ENCODE measurements at places on chromosomes 4 and X. TPM values are rescaled to one million over a fixed set of nuclear protein-coding genes. Genes with fewer than 3 reads are reported as not detected.

The XAGE1A gene
- not detected for total RNA-seq

The MECP2 gene
- total RNA-seq = 64.2 TPM

The BEX2 gene
- total RNA-seq = 5.0 TPM

The INTS6L gene
- 32.5 TPM for total RNA-seq

DNA sequence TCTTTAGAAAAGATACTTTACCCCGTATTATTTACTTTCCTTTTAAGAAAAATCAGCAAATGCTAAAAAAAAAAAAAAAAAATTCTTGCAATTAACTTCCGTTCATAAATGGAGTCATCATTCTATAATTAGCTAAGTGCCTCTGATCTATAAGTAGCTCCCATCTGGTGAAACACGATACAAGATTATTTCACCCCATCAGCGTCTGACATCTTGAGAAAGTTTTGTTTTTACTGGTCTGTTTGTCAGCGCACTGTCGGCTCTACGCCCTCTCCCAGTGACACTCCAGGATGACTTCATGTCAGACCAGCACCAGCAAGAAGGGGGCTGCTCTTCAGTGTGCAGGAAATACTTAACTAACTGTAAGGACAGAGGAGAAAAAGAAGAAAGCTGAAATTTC, 108.3 kb downstream of the AFAP1 start:
- H3K27ac ChIP-seq = peak overlapping the region; percentile 38
- no peaks in the 10 kb centered on the region for H3K27me3 ChIP-seq
- H3K36me3 ChIP-seq = peaks cover 21% of the 10 kb centered on the region
- peaks cover 50% of the 10 kb centered on the region for H3K4me1 ChIP-seq

The GRID2 gene
- total RNA-seq = not detected

The MAP3K15 gene
- 0.07 TPM for total RNA-seq

GRCh38 chrX:45843518-45843917, 642.8 kb upstream of the DIPK2B start:
- peak overlapping the region; percentile 66 for H3K27ac ChIP-seq
- H3K4me3 ChIP-seq = no peak overlapping the region
- peaks cover 52% of the 10 kb centered on the region for H3K4me1 ChIP-seq
- H3K36me3 ChIP-seq = peaks cover 45% of the 10 kb centered on the region
- no peaks in the 10 kb centered on the region for H3K27me3 ChIP-seq

DNA sequence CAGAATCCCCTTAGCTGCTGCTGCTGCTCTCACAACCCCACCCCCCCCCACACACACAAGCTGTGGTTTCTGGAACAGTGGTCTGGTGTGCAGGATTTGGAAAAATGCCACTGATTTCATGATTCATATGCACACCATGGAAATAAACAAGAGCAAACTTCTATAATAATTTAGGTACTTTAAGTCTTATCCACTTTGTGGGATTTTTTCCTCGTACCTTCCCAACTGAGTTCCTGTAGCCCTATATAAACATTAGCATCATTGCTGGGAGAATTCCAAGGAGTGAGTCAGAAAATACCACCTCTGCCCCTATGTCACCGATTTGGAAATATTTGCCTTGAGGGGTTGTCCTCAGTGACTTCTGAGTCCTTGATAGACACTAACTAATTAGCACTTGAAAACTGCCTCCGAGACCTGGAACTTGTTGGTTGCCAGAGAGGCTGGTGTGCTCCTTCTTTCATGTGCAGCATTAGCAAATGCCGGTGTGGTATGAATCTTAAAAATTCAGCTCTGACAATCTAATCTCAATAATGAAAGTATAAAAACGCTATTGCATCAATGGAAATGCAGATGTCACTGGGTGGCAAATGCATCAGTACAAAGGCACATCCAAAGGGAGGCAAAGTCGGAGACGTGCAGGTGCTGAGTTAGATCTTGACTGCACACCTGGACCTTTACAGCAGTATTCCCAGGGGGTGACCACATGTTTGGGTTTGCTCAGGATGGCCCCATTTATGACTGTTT, 61.8 kb downstream of the CPE start:
- no peak overlapping the region for H3K27ac ChIP-seq
- no peaks in the 10 kb centered on the region for H3K36me3 ChIP-seq
- no peaks in the 10 kb centered on the region for H3K4me1 ChIP-seq
- H3K27me3 ChIP-seq = peaks cover 11% of the 10 kb centered on the region

GRCh38 chrX:138349351-138349750, 362.2 kb downstream of the FGF13 start:
- H3K27me3 ChIP-seq = no peaks in the 10 kb centered on the region
- no peaks in the 10 kb centered on the region for H3K4me1 ChIP-seq
- no peak overlapping the region for H3K27ac ChIP-seq

The ZCCHC18 gene
- total RNA-seq = 0.65 TPM

The L1CAM gene
- total RNA-seq = 2.1 TPM

GRCh38 chr4:37014584-37014983, 230.0 kb upstream of the NWD2 start:
- no peak overlapping the region for H3K27ac ChIP-seq
- H3K4me3 ChIP-seq = no peak overlapping the region
- no peaks in the 10 kb centered on the region for H3K4me1 ChIP-seq
- H3K36me3 ChIP-seq = no peaks in the 10 kb centered on the region
- no peak for DNase-seq
- H3K27me3 ChIP-seq = no peaks in the 10 kb centered on the region

GRCh38 chrX:70029863-70030262, 19.9 kb downstream of the AWAT2 start:
- H3K27ac ChIP-seq = no peak overlapping the region
- DNase-seq = no peak
- H3K4me1 ChIP-seq = peaks cover 36% of the 10 kb centered on the region
- no peak overlapping the region for H3K4me3 ChIP-seq

- peaks cover 24% of the 10 kb centered on the region for H3K4me1 ChIP-seq
- no peaks in the 10 kb centered on the region for H3K36me3 ChIP-seq
- no peak overlapping the region for H3K27ac ChIP-seq
These were observed 519.5 kb downstream of the BCOR start for GRCh38 chrX:39577985-39578869.

- no peak overlapping the region for H3K27ac ChIP-seq
- no peak overlapping the region for H3K4me3 ChIP-seq
- no peaks in the 10 kb centered on the region for H3K36me3 ChIP-seq
- no peak for DNase-seq
- H3K4me1 ChIP-seq = no peaks in the 10 kb centered on the region
- H3K27me3 ChIP-seq = peaks cover 2% of the 10 kb centered on the region
These were observed 14.1 kb downstream of the SRPX start for GRCh38 chrX:38206542-38206941.

DNA sequence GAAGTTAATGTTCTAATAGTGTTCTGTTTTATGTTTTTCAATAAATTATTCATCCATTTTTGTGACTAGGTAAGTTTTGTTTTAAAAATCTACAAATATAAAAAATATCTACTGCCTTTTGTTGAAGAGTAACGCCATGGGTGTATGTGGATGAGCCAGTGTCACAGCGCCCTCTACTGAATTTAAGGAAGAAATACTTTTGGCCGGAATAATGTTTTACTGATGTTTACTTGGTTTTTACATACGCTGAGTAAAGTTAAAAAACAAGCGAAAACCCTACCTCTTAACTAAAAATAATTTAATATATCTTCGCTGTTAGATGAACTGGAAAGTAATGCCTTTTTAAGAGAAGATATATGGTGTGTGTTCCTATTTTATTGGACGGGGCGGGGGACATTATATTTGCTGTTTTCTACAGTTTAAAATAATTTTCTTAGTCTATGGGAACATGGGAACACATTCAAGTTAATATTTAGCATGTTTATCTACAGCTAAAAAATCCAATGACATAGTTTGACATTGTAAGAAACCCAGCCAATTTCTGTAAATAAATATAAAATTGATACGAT, 86.1 kb downstream of the CPE start:
- H3K36me3 ChIP-seq = no peaks in the 10 kb centered on the region
- DNase-seq = peak; percentile 23
- H3K27me3 ChIP-seq = peaks cover 3% of the 10 kb centered on the region
- no peak overlapping the region for H3K27ac ChIP-seq

DNA sequence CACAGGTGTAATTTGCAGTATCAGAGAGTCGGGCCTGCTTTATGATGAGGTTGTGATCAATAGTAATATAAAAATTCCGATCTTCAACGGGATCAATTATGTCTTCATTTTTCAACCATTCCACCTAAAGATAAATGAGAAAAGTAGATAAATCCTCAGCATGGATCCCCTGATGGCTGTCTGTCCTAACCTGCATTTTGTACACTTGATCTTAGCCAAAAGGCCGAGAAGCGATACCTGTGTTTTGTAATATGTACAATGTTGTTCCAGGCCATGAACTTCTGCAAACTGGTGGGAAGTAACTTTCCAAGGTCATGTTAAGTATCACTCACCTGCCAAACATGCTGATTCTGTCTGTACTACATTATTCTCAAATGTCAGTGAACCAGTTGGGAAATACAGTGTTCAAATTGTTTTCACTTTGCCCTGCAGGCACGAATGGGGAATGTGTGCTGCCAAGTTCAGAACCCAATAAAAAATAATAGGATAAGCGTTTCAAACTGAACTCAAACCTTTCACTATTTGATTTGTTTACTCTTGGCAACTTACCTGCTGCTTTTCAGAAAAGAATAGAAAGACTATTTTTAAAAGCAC, 298.1 kb downstream of the UNC5C start:
- no peaks in the 10 kb centered on the region for H3K36me3 ChIP-seq
- H3K27me3 ChIP-seq = no peaks in the 10 kb centered on the region
- no peak for DNase-seq
- no peaks in the 10 kb centered on the region for H3K4me1 ChIP-seq
- no peak overlapping the region for H3K27ac ChIP-seq

- H3K27me3 ChIP-seq = no peaks in the 10 kb centered on the region
- H3K4me1 ChIP-seq = no peaks in the 10 kb centered on the region
These were observed 401.0 kb downstream of the IL1RAPL1 start for GRCh38 chrX:28988246-28988645.

DNA sequence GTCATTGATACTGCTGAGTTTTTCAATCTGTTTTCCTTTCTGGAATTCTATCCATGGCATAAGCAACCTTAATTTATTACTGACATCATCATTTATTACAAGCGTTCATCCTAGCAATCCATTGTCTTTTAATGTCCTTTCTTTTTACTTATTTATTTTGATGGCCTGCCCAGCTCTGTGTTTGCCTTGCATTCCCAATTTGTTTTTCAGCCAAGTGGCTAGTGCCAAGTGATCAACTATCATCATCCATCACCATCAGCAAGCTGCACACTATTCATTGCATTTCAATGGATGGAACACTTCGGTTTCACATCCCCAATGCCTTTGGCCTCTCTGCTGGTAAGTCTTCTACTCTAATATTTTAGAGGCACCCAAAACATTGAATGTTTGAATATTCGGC, 831.7 kb upstream of the EPHA5 start:
- H3K4me1 ChIP-seq = no peaks in the 10 kb centered on the region
- H3K36me3 ChIP-seq = no peaks in the 10 kb centered on the region
- H3K4me3 ChIP-seq = no peak overlapping the region
